ENCODE measurements at places on chromosomes 2 and 18. TPM values are rescaled to one million over a fixed set of nuclear protein-coding genes. Genes with fewer than 3 reads are reported as not detected.

- DNase-seq, result no peak
- no peaks in the 10 kb centered on the region for H3K36me3 ChIP-seq
- H3K27ac ChIP-seq, result no peak overlapping the region
- no peak overlapping the region for H3K4me3 ChIP-seq
- H3K27me3 ChIP-seq, result no peaks in the 10 kb centered on the region
Observed at GRCh38 chr18:60649107-60649506, 276.5 kb upstream of the MC4R start.

DNA sequence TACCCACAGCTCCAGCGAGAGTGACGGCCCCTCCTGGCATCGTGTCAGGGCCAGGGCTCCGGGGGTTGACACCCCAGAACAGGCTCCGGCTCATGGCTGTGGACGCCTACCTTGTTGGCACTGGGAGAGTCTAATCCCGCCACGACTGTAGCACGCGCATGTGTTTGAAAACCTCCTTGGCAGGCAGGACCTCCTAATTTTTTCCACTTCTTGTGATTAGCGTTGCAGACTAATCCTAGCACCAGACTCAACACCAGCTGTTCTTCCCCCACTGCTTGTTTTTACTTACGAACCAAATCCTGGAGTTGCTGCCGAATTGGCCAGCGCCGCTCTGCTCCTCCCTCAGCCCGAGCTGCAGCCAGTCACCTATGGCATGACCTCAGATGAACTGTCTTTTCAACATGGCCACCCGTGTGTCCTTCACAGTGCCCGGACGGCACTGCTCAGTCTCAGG lies 110.7 kb downstream of the KLHL29 start:
- peaks cover 17% of the 10 kb centered on the region for H3K4me1 ChIP-seq
- DNase-seq, result no peak
- no peak overlapping the region for H3K27ac ChIP-seq
- no peaks in the 10 kb centered on the region for H3K36me3 ChIP-seq

- H3K27ac ChIP-seq, result no peak overlapping the region
- no peak overlapping the region for H3K4me3 ChIP-seq
- DNase-seq, result no peak
- no peaks in the 10 kb centered on the region for H3K4me1 ChIP-seq
Observed at GRCh38 chr18:43705850-43706249, 428.6 kb upstream of the SYT4 start.

DNA sequence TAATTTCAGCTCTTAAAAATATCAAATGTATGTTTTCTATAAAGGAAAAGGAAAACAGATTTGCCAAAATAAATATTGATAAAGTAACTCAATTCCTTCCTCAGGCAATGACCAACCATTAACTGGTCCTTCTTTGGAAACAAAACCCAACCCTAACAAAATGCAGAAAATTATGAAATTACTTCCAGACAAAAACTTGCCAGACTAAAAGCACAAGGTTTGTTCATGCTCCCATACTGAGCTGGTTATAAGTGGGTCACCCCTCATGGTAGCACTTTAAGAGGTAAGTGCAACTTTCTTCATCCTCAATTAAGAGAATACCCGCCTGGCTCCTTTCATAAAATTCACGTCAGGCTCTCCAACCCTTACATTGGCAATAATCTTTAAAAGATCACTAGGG lies 31.1 kb upstream of the TTC32 start:
- no peaks in the 10 kb centered on the region for H3K27me3 ChIP-seq
- DNase-seq, result no peak
- no peak overlapping the region for H3K4me3 ChIP-seq
- no peaks in the 10 kb centered on the region for H3K4me1 ChIP-seq
- no peaks in the 10 kb centered on the region for H3K36me3 ChIP-seq
- H3K27ac ChIP-seq, result no peak overlapping the region

- no peak overlapping the region for H3K4me3 ChIP-seq
- no peak overlapping the region for H3K27ac ChIP-seq
- DNase-seq, result no peak
- no peaks in the 10 kb centered on the region for H3K27me3 ChIP-seq
- H3K4me1 ChIP-seq, result peaks cover 3% of the 10 kb centered on the region
Observed at GRCh38 chr2:5449867-5450266, 242.3 kb upstream of the SOX11 start.

- H3K4me3 ChIP-seq, result no peak overlapping the region
- peaks cover 8% of the 10 kb centered on the region for H3K4me1 ChIP-seq
- no peaks in the 10 kb centered on the region for H3K36me3 ChIP-seq
- peak; percentile 54 for DNase-seq
- H3K27ac ChIP-seq, result no peak overlapping the region
Observed at GRCh38 chr2:216539791-216540241, 41.2 kb downstream of the RPL37A start.

DNA sequence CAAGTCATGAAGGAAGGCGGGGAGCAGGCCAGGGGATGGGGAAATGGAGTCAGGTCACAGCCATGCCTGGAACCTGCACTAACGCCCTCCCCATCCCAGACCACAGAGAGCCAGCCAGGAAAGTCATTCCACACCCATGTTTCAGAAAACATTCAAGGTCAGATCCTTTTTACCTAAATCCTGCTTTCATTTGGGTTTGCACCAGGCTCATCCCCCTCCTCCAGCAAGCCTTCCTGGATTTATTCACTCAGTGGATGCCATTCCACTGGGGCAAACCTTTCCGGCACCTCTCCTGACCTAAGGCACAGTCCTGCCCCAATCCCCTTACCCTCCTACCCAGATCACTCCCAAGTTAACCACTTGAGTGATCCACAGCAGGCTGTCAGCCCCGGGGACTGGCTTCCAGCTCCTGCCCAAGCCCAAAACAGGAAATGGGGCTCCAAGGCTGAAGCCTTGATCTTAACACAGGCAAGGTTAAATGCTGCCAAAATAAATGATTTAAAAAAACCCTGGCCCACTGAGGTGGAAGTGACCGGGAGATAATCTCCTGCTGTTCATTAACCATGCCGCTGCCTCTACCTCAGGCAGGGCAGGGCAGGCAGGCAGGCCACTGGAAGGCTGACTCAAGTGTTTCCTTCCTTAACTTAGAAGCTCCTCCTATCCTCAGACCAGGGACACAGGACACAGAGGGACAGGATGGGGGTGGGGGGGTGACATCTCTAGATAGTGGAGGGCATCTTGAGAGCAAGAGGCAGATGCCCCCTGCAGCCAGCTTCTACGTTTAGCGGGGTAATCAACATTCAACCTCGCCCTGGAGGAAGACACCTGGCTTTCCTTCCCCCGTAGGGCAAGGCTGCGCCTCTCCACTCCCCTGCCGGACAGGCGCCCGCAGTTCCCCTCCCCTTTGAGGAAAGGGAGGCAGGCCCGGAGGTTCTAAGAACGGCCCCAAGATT lies 1.4 kb downstream of the RAB11FIP5 start:
- H3K27ac ChIP-seq, result peak overlapping the region; percentile 96
- H3K4me1 ChIP-seq, result peaks cover 47% of the 10 kb centered on the region
- no peaks in the 10 kb centered on the region for H3K27me3 ChIP-seq

DNA sequence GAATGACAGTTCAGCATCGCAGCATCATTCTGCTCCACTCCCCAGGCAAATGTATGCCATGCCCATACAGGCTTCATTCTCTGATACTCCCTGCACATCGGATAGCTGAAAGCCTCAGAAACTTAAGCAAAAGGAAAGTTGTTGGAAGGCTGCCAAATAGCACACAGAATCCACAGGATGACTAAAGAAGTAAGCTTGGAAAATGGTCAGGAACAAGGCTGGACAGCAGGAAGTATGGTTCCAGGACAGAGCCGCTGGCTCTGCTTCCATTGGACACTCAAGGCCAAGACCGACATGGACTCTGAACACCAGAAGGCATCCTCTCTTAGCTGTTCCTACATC lies 256.5 kb downstream of the CDH20 start:
- H3K27me3 ChIP-seq, result no peaks in the 10 kb centered on the region
- no peaks in the 10 kb centered on the region for H3K4me1 ChIP-seq
- no peak for DNase-seq
- H3K27ac ChIP-seq, result no peak overlapping the region
- H3K4me3 ChIP-seq, result no peak overlapping the region

DNA sequence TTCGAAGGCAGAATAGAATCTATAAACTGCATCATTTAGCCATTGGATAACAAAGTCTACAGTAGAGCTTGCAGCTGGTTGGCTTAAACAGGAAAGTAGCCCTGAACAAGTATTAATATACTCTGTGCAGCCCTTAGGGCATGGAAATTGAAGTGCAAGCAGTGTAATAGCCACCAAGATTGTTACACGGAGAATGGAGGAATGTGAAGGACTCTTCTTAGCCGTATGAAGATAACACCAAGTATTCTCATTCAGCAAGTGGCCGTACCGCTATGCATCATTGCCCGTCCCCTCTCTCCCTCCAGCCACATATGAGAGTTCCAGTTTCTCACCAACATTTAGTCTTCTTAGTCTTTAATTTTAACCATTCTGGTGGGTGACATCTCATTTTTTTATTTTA lies 40.5 kb downstream of the ANKRD12 start:
- no peaks in the 10 kb centered on the region for H3K36me3 ChIP-seq
- no peaks in the 10 kb centered on the region for H3K27me3 ChIP-seq
- peak overlapping the region; percentile 57 for H3K27ac ChIP-seq

DNA sequence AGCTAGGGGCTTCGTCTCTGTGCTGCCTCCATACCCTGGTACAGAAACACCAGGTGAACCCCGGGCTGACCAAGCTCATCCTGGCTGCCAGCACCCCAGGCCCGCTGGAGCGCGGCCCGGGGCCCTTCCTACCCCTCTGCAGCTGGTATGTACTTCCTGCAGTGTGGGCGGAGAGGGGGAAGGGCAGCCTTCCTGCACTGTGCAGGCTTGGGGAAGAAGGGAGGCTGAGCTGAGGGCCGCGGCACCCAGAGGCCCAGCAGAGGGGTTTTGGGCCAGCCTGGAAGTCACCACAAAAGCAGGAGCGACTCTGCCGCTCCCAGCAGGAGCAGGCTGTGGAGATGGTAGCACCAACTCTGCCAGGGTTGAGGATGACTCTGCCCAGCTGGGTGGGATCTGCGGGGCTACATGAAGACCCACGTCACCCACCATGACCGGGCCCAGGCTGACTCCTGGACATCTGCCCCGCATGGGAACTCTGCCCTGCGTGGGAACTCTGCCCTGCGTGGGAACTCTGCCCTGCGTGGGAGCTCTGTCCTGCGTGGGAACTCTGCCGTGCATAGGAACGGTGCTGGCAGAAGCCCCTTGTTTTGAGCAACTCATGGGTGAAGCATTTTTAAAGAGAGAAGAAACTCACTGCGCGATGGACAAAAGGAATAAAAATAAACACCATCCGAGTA lies 273.3 kb downstream of the NDUFA10 start:
- H3K4me1 ChIP-seq, result no peaks in the 10 kb centered on the region
- no peak overlapping the region for H3K27ac ChIP-seq
- no peaks in the 10 kb centered on the region for H3K36me3 ChIP-seq

GRCh38 chr2:26705126-26705525 lies 12.6 kb downstream of the KCNK3 start:
- H3K27ac ChIP-seq, result peak overlapping the region; percentile 51
- no peaks in the 10 kb centered on the region for H3K27me3 ChIP-seq
- H3K4me1 ChIP-seq, result peaks cover 7% of the 10 kb centered on the region
- no peak overlapping the region for H3K4me3 ChIP-seq
- no peak for DNase-seq
- no peaks in the 10 kb centered on the region for H3K36me3 ChIP-seq

DNA sequence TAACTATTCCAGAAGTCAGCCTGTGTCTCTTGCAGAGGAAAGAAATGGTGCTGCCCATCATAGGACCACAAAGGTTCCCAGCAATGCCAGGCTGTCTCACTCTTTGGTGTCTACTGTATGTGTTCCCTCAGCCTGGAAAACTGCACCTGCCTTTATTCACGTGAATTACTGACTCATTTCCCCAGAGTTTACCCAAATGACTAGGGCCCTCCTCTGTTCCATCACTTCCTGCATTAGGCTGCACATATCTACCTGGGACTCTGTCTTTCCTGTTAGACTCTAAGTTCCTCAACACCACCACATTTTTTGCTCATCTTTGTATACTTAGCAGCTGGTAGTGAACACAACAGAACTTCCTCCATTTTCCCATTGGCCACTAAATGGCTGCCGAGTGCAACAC lies 188.3 kb downstream of the FHOD3 start:
- no peaks in the 10 kb centered on the region for H3K36me3 ChIP-seq
- no peak overlapping the region for H3K4me3 ChIP-seq
- no peak for DNase-seq

- no peaks in the 10 kb centered on the region for H3K36me3 ChIP-seq
- no peak overlapping the region for H3K27ac ChIP-seq
- peaks cover 4% of the 10 kb centered on the region for H3K4me1 ChIP-seq
- no peak overlapping the region for H3K4me3 ChIP-seq
- no peak for DNase-seq
Observed at GRCh38 chr2:219037783-219038499, 3.4 kb downstream of the CFAP65 start.

GRCh38 chr18:66641056-66641455 lies 37.2 kb upstream of the CDH19 start:
- no peak for DNase-seq
- no peaks in the 10 kb centered on the region for H3K27me3 ChIP-seq
- no peak overlapping the region for H3K4me3 ChIP-seq

DNA sequence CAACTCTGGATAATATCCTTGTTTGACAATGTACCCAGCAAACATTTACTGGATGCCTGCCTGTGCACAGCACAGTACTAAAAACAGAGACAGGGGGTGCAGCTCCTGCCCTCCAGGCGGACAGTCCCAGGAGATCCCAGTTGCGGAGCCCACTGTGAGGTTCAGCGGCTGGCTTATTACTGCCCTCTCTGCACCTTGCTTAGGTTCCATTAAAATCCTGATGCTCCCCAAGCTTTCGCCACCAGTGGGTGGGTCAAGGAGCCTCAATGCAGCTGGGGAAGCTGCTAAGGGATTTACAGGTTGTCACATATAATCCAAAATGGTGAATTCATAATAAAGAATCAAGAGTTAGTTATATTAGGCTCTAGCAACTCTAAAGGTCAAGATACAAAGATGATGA lies 38.3 kb downstream of the CRACDL start:
- peaks cover 7% of the 10 kb centered on the region for H3K4me1 ChIP-seq
- H3K36me3 ChIP-seq, result no peaks in the 10 kb centered on the region
- H3K27me3 ChIP-seq, result no peaks in the 10 kb centered on the region
- H3K4me3 ChIP-seq, result no peak overlapping the region

DNA sequence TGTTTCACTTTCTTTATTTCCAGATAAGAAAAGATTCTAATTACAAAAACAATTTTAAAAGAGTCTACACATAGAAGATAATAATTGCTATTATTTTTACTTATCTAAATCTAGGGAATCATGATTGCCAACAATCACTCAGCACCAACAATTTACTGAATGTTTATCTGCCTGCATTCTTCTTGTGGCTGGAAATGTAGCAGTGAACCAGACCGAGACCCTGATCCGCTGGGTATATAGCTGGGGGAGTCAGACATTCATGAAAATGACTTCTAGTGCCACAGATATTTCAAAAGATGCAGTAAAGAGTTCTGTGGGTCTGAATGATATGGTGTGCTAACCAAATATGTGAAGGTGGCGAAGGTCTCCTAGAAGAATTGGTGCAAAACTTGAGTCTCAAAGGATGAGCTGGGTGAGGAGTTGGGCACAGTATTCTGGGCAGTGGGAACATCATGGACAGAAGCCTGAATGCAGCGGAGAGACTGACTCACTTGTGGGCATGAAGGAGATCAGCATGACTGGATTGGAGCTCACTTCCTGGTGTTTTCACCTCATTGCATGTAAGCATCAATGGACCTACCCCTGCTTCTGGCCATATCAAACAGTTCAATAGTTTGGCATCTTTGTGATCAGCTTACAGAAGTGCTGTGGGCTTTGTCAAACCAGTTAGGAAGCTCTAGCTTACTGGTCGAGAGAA lies 26.1 kb upstream of the FN1 start:
- H3K4me3 ChIP-seq, result no peak overlapping the region
- DNase-seq, result no peak
- no peak overlapping the region for H3K27ac ChIP-seq
- no peaks in the 10 kb centered on the region for H3K36me3 ChIP-seq
- no peaks in the 10 kb centered on the region for H3K4me1 ChIP-seq

The KDSR gene
- 11.2 TPM for total RNA-seq

The MYO5B gene
- total RNA-seq, result 0.60 TPM

The FAHD2A gene
- total RNA-seq, result 27.6 TPM

The MALL gene
- total RNA-seq, result 2.1 TPM

The UGT1A7 gene
- not detected for total RNA-seq

The CDH19 gene
- 1.0 TPM for total RNA-seq

All from gastrocnemius medialis (tissue), 4 donors.